ENCODE measurements at places on chromosomes 11 and 22.

DNA sequence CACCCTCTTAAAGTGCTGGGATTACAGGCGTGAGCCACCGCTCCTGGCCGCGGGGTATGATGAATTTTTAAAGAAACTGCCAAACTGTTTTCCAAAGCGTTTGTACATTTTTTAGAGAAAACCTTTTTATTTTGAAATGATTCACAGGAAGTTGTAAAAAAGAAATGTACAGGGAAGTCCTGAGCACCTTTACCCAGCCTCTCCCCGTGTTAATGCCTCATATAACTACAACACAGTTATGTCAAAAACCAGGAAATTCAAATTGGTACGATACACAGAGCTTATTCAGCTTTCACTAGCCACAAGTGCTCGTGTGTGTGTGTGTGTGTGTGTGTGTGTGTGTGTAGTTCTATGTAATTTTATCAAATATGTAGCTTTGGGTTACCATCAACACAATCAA lies 7.0 kb upstream of the FAM118A start:
- H3K4me3 ChIP-seq: no peak overlapping the region
- H3K27me3 ChIP-seq: peaks cover 7% of the 10 kb centered on the region
- DNase-seq: no peak
- H3K4me1 ChIP-seq: no peaks in the 10 kb centered on the region

GRCh38 chr11:93330446-93330984 lies at the start of gene DEUP1:
DEUP1 (plus strand) TSS chr11:93330742; CDS start chr11:93332260, 1,518 bp downstream.
- H3K4me1 ChIP-seq: peaks cover 3% of the 10 kb centered on the region
- peak within 1 kb of the TSS; percentile 94 for H3K27ac ChIP-seq
- no peaks in the 10 kb centered on the region for H3K36me3 ChIP-seq
- H3K27me3 ChIP-seq: peaks cover 26% of the 10 kb centered on the region
- peak within 1 kb of the TSS; percentile 84 for H3K4me3 ChIP-seq

DNA sequence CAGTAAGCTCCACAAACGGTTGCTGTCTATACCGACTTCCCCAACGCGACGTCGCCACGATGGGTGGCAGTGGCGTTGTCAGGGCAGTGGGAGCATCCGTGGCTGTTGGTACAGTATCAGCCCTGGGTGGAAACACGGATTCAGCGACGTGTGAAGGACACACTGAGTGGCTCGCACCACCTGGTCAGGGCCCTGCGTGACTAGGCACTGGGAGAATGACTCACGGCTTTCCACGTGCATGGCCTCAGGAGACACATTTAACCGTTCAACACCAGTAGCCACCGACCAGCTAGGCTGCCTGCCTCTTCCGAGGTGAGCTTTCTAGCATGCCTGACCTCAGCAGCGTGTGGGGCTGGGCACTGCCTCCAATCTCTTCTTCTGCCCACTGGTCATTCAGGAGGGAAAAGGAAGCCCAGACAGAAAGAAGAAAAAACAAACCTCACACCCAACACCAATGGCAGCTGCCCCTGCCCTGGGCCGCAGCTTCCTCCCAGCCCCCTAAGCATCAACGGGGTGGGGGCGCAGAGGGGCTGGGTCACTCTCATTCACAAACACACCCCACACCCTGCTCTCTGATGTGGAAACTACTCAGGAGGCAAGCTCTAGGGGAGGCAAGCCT lies 59.0 kb downstream of the MYH9 start:
- peaks cover 33% of the 10 kb centered on the region for H3K36me3 ChIP-seq
- no peak for DNase-seq
- H3K4me3 ChIP-seq: peak overlapping the region; percentile 15
- peak overlapping the region; percentile 99 for H3K27ac ChIP-seq
- H3K27me3 ChIP-seq: no peaks in the 10 kb centered on the region

- H3K36me3 ChIP-seq: peaks cover 2% of the 10 kb centered on the region
- no peak for DNase-seq
- H3K4me3 ChIP-seq: no peak overlapping the region
- peaks cover 8% of the 10 kb centered on the region for H3K4me1 ChIP-seq
- H3K27me3 ChIP-seq: no peaks in the 10 kb centered on the region
- H3K27ac ChIP-seq: no peak overlapping the region
Observed at GRCh38 chr11:119180729-119181676, 4.3 kb upstream of the NHERF4 start.

DNA sequence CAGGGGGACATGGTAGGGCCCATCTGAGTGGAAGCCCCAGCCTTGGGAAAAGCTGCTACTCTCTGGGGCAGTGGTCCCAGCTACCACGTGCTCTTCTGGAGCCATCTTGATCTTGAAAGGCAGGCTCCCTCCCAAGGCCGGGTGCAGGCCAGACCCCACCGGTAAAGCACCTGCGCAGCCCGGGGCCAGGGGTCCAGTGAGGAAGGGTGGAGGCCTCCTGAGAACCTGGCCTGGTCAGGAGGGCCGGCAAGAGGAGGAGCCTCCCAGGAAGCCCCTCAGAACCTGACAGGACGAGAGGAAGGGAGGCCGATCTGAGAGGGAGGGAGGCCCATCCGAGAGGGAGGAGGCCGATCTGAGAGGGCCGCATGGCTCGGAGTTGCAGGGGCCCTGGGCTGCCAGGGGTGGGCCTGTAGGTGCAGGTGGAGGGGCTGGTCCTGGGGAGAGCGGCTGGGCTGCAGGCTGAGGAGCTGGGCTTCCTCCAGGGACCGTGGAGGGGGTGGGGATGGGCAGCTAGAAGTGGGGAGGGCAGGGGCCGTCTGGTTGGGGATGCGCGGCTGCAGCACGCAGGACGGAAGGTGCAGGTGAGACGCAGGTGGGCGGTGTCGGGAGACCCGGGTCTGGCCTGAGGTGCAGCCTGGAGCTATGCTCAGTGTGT lies 529 bp downstream of the GRAMD4 start:
- no peak for DNase-seq
- H3K4me1 ChIP-seq: peaks cover 3% of the 10 kb centered on the region
- H3K36me3 ChIP-seq: no peaks in the 10 kb centered on the region
- no peak overlapping the region for H3K27ac ChIP-seq
- no peak overlapping the region for H3K4me3 ChIP-seq

DNA sequence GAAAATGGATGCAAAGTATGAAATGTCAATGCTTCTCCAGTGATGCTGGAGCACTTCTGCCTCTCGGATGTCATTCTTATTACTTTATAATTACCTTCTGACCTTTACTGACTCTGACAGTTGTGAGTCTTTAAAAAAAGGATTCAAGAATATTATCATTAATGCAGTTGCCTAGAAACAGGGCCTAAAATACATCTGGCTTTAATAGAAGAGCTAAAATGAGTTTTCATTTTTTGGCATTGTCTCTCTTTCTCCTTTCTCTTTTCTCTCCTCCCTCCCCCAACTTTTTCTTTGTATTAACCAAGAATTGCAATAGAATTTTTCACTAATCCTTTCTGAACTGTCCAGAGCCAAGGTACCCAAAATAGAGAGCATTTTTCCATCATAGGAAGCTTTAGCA lies 45.9 kb downstream of the FDX1 start:
- H3K27me3 ChIP-seq: peaks cover 6% of the 10 kb centered on the region
- no peak overlapping the region for H3K27ac ChIP-seq

DNA sequence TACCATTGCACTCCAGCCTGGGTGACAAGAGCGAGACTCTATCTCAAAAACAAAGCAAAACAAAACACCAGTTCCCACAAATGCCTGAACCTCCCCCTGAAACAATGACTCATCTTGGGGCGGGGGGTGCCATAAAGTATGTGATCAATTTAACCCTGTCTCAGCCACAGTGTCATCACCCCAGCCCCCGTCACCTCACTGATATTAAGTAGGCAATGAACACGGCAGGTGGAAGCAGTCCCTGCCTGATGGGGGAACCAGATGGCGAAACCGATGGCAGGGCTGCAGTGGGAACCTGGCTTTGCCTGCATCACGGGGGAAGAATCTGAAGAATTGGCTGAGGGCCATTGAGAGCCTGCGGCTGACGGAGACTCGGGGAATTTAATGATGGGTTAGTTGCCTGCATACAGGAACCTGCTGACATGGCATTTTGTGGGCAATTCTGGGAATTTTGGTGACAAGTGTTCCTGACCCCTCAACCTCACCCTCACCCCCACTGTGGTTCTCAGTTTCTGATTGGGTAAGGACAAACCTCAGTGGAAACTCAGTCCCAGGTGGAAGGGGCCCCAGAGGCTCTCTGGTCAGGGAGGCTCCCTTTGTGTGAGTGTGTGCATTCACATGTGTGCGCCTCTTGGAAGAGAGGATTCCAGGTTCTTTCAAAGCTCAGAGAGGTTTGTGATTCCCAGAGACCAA lies 39.1 kb upstream of the SHISAL1 start:
- no peaks in the 10 kb centered on the region for H3K36me3 ChIP-seq
- no peaks in the 10 kb centered on the region for H3K4me1 ChIP-seq
- no peak overlapping the region for H3K4me3 ChIP-seq
- H3K27me3 ChIP-seq: peaks cover 19% of the 10 kb centered on the region

GRCh38 chr11:2459016-2459725 lies 14.4 kb downstream of the KCNQ1 start:
- H3K27me3 ChIP-seq: peaks cover 46% of the 10 kb centered on the region
- H3K4me3 ChIP-seq: no peak overlapping the region
- no peak overlapping the region for H3K27ac ChIP-seq
- H3K4me1 ChIP-seq: no peaks in the 10 kb centered on the region
- no peaks in the 10 kb centered on the region for H3K36me3 ChIP-seq

DNA sequence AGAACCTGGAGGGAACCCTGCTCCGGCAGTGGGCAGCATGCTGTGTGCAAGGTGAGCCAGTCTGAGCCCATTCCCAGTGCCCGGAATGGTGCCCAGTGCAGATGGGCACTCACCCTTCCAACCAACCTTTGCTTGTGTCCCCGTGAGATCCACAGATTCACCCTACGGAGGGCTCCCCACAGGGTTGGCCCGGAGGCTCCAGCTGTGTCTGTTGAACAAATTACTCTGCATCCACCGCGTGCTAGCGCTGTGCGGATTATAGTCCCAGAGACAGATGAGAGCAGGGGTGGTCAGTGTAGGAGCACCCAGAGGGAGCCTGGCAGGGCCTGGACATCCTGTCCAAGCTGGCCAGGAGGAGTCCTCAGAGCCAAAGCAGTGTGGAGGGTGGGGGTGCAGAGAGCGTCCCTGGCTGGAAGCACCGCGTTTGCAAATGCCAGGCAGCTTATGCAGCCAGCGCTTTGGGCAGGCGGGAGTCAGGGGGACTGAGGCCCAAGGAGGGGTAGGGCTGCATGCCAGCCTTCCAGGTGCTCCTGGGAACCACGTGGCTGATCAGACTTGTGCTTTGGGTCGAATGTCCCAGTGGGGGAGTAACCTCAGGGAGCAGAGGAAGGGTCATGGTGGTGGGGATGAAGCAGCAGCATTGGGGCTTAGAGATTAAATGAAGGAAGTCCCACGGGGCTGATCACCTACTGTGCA lies 80.5 kb downstream of the KCNQ1 start:
- DNase-seq: peak; percentile 7
- H3K36me3 ChIP-seq: no peaks in the 10 kb centered on the region
- no peak overlapping the region for H3K27ac ChIP-seq
- H3K4me1 ChIP-seq: peaks cover 3% of the 10 kb centered on the region
- no peak overlapping the region for H3K4me3 ChIP-seq

GRCh38 chr22:50576806-50577696 lies 1.2 kb downstream of the CPT1B start:
- H3K36me3 ChIP-seq: peaks cover 3% of the 10 kb centered on the region
- H3K27me3 ChIP-seq: no peaks in the 10 kb centered on the region
- H3K4me1 ChIP-seq: no peaks in the 10 kb centered on the region
- H3K4me3 ChIP-seq: no peak overlapping the region
- no peak overlapping the region for H3K27ac ChIP-seq

DNA sequence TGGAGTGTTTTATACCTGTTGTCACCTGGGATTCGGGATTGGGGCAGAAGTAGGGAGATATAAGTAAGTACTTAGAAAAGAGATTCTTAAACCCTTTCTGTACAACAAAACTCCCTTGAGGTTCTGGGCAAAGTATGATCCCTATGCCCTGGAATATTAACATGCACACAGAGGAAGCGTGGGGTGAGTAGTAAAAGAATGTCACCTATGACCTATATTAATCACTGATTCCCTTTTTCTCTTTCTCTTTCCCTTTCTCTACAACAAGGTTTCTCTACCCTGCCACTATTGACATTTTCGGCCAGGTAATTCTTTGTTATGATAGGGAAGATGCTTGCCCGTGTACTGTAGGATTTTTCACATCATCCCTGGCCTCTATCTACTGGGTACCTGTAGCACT lies 209.7 kb upstream of the PLET1 start:
- no peak overlapping the region for H3K4me3 ChIP-seq
- H3K27me3 ChIP-seq: peaks cover 8% of the 10 kb centered on the region
- H3K4me1 ChIP-seq: peaks cover 4% of the 10 kb centered on the region
- no peak for DNase-seq

GRCh38 chr11:61049063-61049377 lies 53.3 kb upstream of the CD5 start:
- peaks cover 9% of the 10 kb centered on the region for H3K27me3 ChIP-seq
- DNase-seq: no peak
- H3K4me1 ChIP-seq: peaks cover 16% of the 10 kb centered on the region
- H3K4me3 ChIP-seq: no peak overlapping the region
- no peak overlapping the region for H3K27ac ChIP-seq

DNA sequence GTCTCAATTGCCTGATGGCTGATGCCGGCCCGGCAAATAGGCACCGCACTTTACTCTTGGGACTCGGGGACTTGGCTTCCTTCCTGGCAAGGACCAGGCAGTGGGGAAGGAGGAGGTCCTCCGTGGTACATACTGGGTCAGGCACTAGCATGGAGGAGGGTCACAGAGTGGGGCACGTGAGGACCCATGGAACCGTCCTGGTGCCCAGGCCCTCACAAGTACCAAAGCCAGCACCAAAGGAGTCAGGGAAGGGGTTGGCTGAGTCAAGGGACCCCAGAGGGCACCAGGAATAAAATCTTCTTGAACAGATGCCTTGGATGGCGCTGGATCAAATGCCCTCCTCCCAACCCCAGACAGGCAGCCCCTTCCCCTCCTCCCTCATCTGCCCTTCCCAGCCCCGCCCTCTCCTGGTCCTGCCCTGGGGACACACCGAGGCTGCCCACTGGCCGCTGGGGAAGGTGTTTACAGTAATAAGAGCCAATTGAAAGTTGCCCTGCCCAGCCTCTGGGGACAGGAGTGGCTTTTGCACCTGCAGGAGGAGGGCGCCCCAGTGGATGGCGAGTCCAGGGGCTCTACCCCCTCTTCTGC lies 5.6 kb upstream of the CARNS1 start:
- peaks cover 4% of the 10 kb centered on the region for H3K4me1 ChIP-seq
- peaks cover 36% of the 10 kb centered on the region for H3K27me3 ChIP-seq
- no peak overlapping the region for H3K27ac ChIP-seq
- H3K4me3 ChIP-seq: no peak overlapping the region
- DNase-seq: no peak
- no peaks in the 10 kb centered on the region for H3K36me3 ChIP-seq

DNA sequence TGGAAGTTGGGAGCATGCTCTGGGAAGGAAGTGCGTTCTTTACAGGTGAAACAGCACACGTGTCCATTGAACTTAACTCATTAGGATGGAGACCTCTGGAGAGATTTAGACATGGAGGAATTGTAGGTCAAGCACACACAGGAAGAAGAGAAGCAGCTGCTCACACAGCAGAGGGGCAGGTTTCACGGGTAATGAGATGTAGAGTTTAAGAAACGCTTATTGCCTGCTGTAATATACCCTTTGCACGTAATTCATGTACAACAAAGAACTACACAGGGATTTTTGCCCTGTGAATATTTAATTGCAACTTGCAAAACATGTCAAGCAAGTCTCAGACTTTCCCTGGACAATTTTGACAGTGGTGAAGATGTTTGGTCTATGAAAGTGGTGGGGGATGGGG lies 508.0 kb downstream of the OPCML start:
- no peak overlapping the region for H3K27ac ChIP-seq
- H3K36me3 ChIP-seq: no peaks in the 10 kb centered on the region
- no peak overlapping the region for H3K4me3 ChIP-seq
- no peak for DNase-seq
- peaks cover 1% of the 10 kb centered on the region for H3K4me1 ChIP-seq

GRCh38 chr11:79076526-79077115 lies 364.2 kb downstream of the TENM4 start:
- no peak for DNase-seq
- peaks cover 9% of the 10 kb centered on the region for H3K4me1 ChIP-seq
- peaks cover 6% of the 10 kb centered on the region for H3K36me3 ChIP-seq
- no peaks in the 10 kb centered on the region for H3K27me3 ChIP-seq
- H3K4me3 ChIP-seq: no peak overlapping the region
